ENCODE measurements at places on chromosomes 16 and 17. TPM values are rescaled to one million over a fixed set of nuclear protein-coding genes. Genes with fewer than 3 reads are reported as not detected.
A peak's percentile ranks its signal among the peaks of the same experiment; 100 is the strongest.

The SEPTIN1 gene
- 0.73 TPM for polyA plus RNA-seq

DNA sequence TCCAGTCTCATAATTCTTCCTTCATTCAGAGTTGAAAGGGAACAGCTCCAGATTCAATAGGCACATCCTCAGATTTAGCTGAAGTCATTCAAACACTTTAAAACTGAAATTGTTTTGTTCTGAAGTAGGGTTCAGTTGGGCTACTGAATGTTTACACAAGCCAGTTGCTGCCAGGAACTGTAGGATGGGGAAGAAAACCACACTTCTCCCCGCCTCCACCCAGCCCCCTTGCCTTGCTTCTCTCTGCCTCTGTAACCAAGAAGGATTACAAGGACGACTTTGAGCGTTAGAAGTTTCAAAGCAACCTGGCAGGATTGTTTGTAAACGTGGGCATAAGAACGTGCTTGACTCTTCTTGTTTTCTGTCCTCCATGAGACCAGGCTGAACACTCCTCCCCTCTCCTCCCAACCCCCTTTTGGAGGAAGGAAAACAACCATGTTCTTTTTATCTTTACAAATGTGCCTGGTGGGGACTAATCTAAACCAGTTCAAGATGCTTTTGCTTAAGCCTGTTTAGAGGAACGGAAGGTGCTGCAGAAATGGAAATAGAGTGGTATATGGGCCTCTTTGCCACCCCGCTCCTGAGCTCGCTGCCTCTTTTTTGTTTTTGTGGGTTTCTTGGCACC lies 287.9 kb downstream of the FTO start:
- no peak for DNase-seq

The GAS7 gene
- polyA plus RNA-seq: 1.2 TPM

DNA sequence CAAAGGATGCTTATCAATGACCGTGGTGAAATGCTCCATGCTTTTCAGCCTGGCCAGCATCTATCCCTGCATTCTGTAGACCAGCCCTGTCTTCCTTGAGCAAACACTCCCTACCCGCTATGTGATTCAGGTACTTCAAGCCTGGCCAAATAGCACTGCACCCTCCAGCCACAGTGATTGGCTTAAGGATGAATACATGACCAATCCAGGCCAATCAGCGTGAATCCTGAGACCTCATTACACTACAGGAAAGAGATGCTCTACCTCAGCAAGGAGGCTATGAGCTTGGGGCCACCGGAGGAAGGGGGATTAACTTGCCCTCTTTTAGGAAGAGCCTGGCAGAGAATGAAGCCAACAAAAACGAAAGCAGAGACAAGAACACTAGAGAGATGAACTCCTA lies 162.5 kb downstream of the ZNF423 start:
- DNase-seq: no peak

DNA sequence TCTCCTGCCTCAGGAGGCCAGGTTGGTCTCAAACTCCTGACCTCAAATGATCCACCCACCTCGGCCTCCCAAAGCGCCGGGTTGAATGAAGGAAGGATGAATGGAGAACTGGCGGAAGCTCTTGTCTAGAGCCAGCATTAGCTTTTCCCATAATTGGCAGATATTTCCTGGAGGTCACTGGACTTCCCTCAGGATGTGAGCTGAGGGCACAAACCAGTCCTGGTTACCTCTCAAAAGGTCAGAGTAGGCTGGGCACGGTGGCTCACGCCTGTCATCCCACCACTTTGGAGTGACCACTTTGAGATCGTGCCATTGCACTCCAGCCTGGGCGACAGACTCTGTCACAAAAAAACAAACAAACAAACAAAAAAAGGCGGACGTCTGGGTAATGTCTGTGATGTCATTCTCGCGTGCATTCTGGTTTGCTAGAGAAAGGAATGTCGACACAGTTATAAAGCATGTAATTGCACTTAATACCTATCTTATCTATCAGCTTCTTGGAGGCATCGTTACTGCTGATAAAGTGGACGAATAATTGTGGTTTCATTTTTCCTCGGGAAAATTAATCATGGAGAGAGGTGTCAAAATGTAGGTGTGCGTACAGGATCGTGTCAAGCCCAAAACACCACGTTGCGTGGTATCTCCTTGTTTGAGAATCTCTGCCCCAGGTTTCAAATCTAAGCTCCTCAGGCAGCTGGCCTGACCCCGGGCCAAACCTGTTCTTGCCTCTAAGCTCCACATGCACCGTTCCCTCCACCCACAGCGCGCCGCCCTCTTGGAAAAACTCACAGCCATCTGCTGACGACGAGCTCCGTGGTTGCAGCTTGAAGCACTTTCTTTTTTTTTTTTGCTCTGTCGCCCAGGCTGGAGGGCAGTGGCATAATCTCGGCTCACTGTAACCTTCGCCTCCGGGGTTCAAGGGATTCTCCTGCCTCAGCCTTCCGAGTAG lies 6.4 kb upstream of the CRK start:
- DNase-seq: no peak

DNA sequence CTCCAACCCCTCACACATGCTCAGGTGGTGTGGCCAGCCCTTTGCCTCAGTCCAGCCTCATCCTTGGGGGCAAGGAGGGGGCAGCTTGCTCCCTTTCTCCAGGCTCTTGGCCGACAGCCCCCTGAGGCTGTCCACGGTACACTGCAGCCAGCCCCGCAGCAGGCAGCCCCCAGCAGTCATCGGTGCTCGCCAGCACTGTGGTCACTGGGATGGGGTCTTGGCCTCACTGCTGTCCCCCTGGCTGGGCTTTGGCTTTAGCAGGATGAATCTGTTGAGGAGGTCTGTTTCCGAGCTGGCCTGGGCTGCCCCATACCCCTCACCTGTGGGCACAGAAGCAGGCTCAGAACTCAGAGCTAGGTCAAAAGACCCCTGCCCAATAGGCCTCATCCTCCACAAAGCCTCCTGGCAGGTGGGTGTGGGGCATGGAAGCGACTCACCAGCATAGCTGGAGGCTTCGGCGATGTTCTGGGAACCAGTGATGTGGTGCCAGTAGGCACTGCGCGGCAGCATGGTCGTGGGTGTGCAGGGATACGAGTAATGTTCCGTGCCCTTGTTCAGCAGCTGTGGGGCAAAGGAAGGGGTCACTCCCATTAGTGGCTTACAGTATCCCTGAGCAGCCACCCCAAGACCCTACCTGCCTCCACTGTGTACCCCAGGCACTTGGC lies 10.8 kb downstream of the POLR2C start:
- DNase-seq: no peak

GRCh38 chr16:84788920-84789391 lies 30.8 kb upstream of the CRISPLD2 start:
- no peak for DNase-seq

The SETD6 gene
- 30.4 TPM for polyA plus RNA-seq

DNA sequence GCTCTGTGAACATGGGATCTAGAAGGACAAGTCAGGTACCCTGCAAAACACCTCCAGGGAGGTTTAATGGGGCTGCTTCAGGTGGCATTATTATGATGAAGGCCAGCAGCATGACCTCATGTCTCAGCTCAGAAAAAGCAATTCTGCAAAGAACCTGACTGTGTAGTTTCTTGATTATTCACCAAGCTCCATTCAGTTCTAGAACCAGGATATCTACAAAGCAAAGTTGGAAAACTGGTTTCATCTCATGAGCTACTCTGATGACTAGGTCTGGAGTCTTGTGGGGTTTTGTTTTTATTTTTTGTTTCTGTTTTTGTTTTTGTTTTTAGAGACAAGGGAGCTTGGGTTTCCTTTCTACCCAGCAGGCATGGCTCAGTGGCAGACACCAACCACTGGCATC lies 19.0 kb upstream of the LRRC37A3 start:
- DNase-seq: no peak

The EFCAB5 gene
- 1.6 TPM for polyA plus RNA-seq

DNA sequence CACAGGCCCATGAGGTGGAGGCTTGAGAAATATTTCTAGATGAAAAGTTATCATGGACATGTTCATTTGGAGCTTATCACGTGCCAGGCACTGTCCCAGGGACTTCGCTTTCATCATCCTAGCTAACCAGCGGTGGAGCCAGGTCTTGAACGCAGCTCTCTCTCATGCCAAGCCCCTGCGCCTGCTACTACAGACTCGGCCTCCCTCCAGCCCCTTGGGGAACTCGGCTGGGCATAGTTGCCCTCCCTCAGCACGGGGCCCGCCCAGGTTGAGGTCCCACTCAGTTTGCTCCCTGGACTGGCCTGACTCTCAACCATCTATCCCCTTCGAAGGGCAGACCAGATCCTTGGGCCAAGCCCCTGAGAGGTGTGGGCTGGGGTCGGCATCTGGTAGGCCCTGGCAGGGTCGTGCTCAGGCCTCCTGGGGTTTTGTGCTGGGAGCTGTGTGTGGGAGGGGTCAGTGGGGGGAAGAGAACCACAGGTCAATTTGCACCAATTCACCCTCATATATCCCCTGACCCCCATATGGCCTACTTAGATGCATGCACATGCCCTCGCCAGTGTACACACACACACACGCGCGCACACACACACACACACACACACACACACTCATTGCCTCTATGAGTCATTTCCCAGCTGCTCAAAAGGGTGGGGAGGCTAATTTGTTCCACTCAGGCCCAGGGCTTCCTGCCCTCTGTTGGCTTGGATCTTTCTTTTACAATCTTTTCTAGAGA lies 12.1 kb upstream of the SCN4A start:
- peak; percentile 41 for DNase-seq

The SLFN12L gene
- polyA plus RNA-seq: not detected

DNA sequence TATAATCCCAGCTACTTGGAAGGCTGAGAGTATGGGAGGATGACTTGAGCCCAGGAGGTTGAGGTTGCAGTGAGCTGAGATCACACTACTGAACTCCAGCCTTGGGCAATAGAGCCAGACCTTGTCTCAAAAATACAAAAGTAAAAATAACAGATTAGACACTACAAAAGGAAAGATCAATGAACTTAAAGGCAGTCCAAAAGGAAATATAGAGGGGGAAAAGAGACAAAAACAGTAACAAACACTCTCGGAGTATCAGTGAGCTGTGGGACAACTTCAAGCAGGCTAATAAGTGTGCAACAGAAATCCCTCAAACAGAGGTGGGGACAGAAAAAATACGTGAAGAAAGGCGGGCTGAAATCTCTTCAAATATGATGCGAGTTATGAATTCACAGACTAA lies 58.8 kb downstream of the CPPED1 start:
- DNase-seq: no peak

DNA sequence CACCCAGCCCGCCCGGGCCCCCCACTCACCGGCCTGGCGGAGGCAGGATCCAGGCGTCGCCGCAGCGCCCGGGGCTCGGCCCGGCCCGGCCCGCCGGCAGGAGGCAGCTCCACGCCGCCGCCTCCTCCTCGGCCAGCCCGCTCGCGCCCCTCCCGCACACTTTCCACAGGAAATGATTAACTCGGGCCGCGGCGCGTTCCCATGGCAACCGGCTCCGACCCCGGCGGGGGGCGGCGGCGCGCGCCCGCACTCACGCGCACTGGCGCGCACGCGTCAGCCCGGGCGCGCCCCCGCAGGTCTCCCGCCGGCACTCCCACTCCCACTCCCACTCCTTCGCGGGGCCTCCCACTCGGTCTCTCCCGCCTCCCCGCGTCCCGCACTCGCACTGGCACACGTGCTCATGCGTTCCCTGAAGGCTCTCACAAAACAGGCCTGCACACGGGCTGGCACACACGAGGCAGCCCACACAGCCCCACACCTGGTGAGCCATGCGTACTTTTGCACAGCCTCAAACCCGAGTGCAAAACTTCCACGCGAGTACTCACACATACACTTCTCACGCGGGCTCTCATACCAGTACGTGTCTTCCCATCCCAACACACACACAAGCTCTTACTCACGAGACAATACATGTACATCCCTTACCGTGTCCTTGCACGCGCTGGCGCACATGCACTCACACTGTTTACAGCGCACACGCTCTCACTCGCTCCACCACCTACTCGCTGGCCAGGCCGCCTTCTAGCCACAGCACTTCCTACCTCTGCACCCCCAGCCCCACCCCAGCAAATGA lies at the start of gene KIFC3:
Gene KIFC3 (minus strand): TSS at position 151 of the 793 bp plus-strand sequence. CDS start 4,248 bp downstream, outside the sequence.
- DNase-seq: peak; percentile 86

DNA sequence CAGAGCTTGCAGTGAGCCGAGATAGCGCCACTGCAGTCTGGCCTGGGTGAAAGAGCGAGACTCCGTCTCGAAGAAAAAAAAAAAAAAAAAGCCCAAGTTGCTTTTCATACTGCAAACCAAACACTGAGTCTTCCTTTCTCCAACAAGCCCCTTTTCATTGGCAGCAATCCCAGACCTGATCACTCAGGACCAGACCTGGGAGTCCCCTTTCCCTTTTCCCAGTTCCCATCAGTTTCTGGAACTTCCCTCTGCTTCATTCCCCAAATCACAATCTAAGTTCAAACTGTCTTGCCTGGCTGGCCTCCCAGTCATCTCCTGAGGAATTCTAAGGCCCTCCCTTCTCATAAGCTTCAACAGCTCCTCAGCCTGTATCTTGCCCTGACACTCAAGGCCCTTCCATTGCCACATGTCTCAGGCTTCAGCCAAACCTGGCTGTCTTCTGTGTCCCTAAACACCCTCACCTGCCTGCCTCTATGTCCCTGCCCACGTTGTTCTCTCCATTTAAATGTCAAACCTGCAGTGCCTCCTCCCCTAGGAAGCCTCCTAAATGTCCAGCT lies 11.8 kb upstream of the PHF12 start:
- DNase-seq: no peak

DNA sequence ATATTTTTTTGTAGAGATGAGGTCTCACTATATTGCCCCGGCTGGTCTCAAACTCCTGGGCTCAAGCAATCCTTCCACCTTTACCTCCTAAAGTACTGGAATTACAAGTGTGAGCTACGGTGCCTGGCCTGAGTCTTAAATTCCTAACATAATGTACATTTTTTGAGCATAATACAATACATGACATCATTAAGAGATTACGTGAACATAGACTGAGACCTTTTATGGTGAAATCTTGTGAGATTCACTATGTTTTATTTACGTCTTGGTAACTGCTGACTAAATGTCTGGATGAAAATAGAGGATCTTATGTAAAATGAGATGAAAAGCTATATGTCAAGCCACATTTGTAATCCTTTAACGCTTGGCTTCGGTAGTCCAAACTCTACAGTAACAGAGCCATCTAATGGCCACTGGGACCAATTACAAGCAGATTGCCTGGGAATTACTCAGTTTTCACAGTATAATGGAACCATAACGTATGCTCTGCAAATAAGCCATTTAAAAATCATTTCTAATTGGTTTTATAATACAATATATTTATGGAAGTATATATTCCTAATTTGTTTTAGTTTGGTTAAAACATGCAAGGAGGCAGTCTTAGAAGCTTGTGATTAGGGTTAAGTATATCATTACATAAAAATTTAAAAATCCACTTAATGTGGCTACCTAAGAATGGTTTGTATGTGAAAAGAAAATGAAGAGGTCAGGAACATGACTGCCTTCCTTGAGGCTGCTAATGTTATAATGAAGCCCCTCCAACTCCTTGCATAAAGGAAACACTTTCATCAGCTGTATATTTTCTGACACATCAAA lies 8.1 kb upstream of the EFCAB13 start:
- peak; percentile 78 for DNase-seq

GRCh38 chr16:12287796-12288536 lies 311.4 kb downstream of the SNX29 start:
- no peak for DNase-seq

DNA sequence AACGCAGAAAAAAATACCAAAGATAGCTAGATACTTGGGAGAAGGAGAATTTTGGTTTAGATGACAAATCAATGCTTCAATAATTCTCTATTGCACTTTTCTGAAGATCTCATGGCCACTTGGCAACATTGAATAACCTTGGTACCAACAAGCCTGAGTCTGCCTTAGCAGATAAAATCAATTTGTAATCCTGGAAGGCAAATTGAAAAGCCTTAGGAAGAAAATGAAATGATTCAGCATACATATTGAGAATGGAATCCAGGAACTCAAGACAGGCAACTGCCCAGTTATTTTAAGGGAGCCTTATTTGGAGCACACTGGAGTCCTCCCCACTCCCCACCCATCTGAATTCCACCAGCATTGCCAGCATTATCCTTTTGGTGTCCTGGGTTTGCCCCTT lies 109.3 kb upstream of the SOX9 start:
- no peak for DNase-seq

The NAGS gene
- 0.76 TPM for polyA plus RNA-seq
